HL-60 (cell line): ENCODE measurements at places on chromosomes 3 and 15.

DNA sequence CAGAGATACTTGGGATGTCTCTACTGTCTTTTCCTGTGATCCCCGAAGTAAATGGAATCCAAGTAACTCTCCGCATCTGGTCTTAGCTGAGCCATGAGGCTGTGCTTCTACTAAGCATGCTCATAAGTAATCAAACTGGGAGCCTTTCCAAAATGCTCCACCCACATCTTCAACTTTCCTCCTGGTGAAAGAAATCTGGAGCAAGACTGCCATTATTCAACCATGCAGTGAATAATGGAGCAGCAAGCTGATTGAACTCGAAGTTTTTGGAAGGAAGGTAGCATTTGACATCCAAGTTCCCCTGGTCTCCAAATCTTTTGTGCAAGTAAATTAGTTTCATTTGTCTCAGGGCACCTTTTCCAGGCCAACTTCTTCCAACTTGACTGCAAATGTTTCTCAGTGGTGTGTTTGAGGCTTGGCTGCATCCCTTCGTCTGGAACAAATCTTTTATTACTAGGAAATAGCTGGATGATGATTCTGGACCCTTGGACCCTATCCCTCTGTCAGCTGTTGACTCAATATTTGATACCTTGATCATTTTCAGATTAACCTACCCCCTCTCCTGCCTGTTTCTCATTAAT is 19.4 kb downstream of the GXYLT2 start:
- no peak for DNase-seq

DNA sequence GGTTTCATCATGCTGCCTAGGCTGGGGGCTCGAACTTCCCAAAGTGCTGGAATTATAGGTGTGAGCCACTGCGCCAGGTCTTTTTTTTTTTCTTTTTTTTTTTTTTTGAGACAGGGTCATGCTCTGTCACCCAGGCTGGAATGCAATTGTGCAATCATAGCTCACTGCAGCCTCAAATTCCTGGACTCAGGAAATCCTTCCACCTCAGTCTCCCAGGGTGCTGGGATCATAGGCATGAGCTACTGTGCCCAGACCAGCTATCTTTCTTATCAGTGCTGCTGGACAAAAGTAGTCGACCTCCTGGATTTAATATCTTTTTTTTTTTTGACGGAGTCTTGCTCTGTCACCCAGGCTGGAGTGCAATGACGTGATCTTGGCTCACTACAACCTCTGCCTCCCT is 60.8 kb downstream of the TFDP2 start:
- DNase-seq, result no peak

- DNase-seq, result no peak
Measured at GRCh38 chr3:42276141-42277132, 10.5 kb upstream of the CCK start.

DNA sequence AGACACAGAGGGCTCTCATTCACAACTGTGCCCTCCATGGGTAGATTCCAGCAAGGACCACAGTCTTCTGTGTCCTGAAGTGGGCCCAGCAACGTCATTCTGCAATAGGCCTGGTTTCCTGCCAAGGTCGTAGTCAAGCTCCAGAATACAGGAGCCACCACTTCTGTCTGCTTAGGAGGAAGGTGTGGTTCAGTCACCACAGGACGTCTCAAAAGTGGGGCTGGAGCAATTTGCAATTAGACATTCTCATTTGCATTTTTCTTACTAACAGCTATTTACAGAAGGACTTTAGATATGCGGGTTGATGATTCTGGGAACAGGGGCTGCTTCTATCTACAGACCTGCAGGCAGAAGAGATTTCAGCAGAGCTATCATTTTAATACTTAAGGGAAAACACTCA is 58.7 kb upstream of the MYRIP start:
- DNase-seq, result no peak

- DNase-seq, result peak; percentile 96
Measured at GRCh38 chr3:46110701-46111493, 83.6 kb upstream of the XCR1 start.

- no peak for DNase-seq
Measured at GRCh38 chr3:127349501-127350171, 61.8 kb upstream of the PRR20G start.

- no peak for DNase-seq
Measured at GRCh38 chr3:16936233-16936632, 51.5 kb downstream of the PLCL2 start.

DNA sequence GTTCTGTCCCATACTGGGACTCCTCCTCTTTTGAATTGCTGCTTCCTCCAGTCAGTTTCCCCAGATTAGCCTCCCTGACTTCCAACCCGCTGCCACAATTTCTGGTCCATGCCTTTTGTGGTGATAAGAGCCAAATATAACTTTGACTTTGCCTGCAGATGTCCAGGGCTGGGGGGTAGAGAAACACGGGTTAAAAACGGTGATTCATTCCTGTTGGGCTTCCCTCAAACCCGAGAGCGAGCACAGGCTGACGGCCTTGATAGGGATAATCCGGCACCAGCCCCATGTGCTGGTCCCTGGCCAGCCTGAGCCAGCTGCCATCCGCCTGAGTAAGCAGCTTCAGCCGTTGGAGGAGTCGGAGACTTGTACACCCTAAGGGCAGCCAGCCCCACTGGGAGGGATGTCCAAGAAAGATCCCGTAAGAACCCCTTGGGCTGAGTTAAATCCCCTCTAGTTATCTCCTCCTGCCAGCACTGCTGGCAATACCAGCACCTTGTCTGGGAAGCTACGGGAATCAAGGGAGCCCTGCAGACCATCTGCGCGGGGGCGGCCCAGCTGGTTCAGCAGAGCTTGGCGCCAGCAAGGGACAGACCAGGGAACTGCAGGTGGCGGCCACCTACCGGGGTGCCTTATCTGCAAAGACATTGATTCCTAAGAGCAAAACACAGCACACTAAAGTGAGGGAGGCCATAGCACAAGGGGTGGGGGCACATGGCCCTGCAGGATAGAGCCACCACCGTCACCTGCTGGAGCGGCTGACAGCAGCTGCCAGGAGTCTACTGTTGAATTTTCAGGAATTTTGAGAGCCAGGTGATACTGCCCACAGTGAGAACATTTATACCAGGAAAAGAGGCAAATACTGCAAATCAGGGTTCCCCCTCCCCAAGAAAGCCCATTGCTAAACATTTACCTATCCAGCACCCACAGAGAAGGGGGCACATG is 18.1 kb downstream of the CSPG4 start:
- DNase-seq, result no peak

DNA sequence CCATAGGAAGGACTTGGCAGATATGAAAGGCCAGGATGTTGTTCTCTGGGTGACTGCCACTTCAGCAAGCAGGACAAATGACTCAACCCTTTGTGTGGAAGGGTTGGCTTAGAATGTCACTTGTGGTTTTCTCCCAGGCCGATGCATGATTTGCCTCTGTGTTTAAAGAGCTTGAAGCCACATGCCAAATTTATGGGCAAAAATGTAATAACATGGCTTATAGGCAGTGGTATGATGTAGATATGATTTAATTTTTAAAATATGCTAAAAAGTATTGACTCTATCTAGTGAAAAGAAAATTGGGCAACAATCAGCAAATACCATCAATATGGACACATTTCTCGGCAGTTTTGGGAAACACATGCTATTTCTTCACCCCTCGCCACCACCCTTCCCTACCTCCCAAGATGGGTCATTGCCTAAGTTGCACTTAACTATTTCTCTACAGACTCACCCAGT is 114.6 kb downstream of the CYP19A1 start:
- DNase-seq, result peak; percentile 65

DNA sequence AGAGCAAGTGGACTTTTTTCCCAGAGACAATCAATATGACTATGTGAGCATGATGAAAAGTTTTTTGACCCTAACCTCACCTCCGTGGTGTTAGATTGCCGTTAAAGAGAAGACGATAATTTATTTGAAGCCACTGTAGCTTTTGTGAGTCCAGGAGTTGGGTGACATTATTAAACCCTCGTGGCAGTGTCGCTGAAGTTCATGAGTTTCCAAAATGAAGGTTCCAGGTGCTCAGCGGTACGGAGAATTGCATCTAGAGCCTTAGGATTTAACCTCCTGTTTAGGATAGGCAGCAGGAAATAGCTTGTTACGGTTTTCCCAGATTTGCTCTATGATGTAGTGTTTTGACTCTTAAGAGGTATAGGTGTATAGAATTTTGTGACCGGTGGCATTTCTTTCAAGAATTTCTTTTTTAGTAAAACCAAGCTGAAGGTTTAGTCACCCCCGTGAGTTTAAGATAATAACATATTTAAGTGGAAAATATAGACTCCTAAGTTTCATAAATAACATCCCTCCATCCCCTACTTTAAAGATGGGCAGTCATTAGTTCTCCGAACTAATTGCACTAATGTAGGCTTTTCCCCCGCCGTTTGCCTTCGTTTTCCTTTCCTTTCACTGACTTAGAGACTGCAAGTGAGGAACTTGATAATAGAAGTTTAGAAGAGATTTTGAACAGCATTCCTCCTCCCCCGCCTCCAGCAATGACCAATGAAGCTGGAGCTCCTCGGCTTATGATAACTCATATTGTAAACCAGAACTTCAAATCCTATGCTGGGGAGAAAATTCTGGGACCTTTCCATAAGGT is 2.0 kb downstream of the SMC4 start:
- DNase-seq, result peak; percentile 50

GRCh38 chr3:72036899-72037298 is 252.0 kb upstream of the PROK2 start:
- no peak for DNase-seq

DNA sequence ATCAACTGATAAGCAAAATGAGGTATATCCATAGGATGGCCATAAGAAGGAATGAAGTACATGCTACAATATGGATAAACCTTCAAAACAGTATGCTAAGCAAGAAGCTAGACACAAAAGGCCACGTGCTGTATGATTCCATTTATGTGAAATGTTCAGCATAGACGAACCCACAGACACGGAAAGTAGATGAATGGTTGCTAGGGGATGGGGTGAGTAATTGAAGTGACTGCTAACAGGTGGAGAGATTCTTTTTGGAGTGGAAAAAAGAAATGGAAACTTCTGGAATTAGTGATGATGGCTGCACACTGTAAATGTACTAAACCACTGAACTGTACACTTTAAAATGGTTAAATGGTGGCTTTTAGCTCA is 630 bp upstream of the EFCAB12 start:
- no peak for DNase-seq

DNA sequence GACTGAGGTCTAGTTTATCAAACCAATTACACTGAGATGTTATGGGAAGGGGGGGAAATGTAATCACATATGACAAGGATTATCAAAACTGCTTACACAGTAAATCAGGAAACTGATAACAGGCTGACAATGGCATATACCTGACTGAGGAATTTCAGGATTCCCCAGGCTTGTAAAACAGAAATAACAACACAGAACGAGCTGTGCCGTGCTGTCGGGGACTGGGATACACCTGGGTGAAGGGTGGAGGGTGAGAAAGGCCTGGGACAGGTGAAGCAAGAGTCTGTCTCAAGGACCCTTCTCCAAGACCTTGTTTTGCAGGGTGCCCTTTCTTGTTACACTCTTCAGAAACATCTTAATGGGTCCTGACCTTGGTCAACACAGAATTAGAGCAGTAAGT is 29.4 kb downstream of the RORA start:
- DNase-seq, result no peak

- no peak for DNase-seq
Measured at GRCh38 chr15:57549935-57550334, 41.8 kb upstream of the MYZAP start.

DNA sequence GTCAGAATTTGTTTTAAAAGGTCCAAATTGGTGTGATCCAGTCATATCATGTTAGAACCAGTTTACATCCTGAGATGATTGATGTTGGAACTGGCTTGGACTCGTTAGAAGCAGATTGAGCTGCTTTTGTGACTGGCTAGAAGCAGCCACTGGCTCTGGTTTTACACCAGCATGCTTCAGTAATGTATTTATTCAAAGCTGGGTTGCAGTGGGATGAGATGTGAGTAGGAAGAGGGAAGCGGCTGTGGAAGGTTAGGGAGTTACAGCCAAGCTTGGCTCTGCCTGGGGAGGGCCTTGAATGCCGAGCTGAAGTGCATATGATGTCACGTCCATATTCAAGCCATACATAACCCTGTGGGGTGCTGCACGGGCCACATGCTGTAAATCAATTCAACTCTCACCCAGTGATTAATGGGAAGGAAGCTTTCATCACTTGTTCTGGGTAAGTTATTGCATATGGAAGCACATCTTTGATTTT is 104.0 kb upstream of the SMAD3 start:
- no peak for DNase-seq

GRCh38 chr15:55290528-55291057 is 980 bp upstream of the RAB27A start:
- DNase-seq, result peak; percentile 85
